ENCODE measurements at places on chromosomes 2 and 18. TPM values are rescaled to one million over a fixed set of nuclear protein-coding genes. Genes with fewer than 3 reads are reported as not detected.

- DNase-seq, result no peak
Observed at GRCh38 chr2:168671932-168672331, 130.5 kb upstream of the NOSTRIN start.

- DNase-seq, result no peak
Observed at GRCh38 chr2:41989501-41990180, 58.2 kb upstream of the PKDCC start.

GRCh38 chr2:166137331-166137730 lies 9.5 kb upstream of the SCN1A start:
- no peak for DNase-seq

- DNase-seq, result no peak
Observed at GRCh38 chr2:36952748-36953197, 13.6 kb downstream of the STRN start.

GRCh38 chr2:105842555-105842954 lies 97.8 kb downstream of the NCK2 start:
- no peak for DNase-seq

DNA sequence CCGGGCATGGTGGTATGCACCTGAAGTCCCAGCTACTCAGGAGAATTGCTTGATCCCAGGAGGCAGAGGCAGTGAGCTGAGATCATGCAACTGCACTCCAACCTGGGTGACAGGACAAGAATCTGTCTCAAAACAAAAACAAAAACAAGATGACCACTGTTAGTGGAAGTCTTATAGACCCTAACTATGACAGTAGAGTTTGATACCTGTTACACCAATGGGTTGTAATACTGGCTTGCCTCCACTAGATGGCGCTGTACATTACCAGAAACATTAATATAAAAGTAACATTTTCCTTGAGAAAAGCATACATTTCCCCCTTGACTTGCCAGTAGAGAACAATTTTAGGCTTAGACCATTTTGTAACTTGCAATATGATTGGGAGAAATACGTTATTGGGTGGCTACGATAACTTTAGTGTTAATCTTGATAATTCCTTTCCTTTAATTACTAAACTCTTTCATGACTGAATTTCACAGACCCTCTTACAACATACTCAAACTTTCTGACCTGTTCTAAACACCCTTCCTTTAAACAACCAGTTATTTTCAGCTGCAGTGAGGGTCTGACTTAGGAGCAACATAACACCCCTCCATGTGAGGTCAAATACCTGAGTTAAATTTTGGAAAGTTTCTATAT lies 19.5 kb downstream of the SLC25A52 start:
- DNase-seq, result no peak

DNA sequence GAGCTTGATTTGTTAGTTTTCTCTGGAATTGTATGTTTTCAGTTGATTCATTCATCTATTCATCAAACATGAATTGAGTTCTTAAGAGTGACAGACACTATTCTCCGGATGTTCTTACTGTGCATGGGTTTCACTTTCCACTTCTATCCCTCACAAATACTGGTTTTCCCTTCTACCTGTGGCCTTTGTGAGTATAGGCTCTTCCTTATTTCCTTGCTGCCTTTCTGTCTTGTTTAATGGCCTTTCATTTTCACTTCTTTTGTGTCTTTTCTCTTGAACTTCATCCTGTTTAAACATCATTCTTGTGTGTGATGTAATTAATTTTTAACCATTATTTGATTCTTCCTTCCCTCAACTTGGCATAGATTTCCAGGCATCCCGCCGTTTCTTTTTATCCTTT lies 90.7 kb downstream of the CRIM1 start:
- no peak for DNase-seq

GRCh38 chr2:186559370-186559769 lies 30.5 kb upstream of the ITGAV start:
- no peak for DNase-seq

- DNase-seq, result no peak
Observed at GRCh38 chr18:46148810-46149209, 44.6 kb downstream of the HAUS1 start.

DNA sequence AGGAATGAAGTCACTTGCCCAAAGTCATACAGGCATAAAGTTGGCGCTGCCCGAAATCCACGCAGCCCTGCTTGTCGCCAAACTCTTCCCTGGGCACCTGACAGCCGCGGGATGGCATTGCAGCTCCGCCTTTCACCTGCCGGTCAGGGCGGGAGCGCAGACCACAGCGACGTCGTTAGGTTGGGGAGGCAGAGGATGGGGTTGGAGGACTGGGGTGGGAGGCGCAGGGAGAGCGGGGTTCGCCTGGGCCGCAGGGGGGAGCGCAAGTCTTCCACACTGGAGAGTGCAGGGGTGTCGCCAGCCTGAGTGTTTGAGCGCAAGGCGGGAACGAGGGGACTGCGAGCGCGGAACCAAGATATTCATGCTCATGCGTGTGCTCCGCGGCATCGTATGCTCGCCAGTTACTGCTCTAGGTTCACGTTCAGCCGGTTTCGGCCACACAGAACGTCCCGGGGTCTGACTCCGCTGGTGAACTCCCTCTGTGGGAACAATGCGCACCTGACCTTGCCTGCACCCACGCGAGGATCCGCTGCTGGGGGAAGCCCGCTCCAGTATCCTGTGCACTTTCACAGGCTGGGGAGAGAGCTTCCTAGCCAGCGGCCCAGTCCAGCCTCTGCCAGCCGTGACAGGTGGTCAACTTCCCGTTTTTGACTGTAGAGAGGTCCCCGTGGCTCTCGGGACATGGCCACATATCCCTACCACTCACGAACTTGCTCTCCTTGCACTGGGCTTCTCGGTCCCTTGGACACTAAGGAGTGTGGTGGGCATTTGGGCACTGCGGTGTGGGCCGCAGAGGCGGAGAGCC lies 767 bp upstream of the NPPC start:
- DNase-seq, result no peak

DNA sequence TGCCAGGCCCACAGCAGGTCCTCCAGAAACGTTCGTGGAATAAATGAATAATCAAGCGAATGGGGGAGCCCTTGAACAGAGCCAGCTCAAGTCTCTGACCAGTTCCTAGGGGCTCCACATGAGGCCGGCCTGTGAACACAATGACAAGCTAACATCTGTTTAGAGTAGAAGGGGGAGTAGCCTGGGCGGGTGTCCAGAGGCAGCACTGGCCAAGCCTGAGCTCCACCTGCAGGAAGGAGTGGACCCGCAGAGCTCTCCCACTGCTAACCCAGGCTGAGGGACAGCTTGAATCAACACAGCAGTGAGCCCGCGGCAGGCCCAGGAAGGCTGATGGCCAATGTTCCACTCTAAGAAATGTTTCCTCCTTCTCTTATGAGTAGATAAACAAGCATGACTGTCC lies 234.8 kb upstream of the RAB6C start:
- peak; percentile 31 for DNase-seq

Gene TCF7L1
- 34.6 TPM for polyA plus RNA-seq

Gene KCNJ3
- polyA plus RNA-seq, result 0.54 TPM

Gene ASXL3
- 5.3 TPM for polyA plus RNA-seq

Gene CAPN13
- polyA plus RNA-seq, result 0.13 TPM

Gene GKN2
- not detected for polyA plus RNA-seq

Gene PLGLB1
- 6.6 TPM for polyA plus RNA-seq
